ENCODE measurements at places on chromosomes 7 and 10.

- DNase-seq, result no peak
These were observed 14.0 kb downstream of the HABP2 start for GRCh38 chr10:113566888-113567287.

GRCh38 chr10:98172495-98172894 lies 38.0 kb downstream of the R3HCC1L start:
- no peak for DNase-seq

DNA sequence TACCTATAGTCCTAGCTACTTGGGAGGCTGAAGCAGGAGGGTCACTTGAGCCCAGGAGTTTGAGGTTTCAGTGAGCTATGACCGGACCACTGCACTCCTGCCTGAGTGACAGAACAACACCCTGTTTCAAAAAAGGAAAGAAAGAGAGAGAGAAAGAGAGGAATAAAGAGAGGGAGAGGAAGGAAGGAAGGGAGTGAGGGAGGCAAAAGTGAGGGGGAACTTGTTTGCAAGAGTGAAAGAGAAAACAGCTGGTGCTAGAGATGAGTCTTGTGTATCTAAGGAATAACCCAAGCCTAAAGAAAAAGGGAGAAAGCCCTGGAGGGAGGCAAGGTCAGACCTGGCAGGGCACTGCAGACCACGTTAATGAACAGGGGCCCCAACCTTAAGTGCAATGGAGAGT lies 4.8 kb upstream of the NT5C2 start:
- DNase-seq, result no peak

DNA sequence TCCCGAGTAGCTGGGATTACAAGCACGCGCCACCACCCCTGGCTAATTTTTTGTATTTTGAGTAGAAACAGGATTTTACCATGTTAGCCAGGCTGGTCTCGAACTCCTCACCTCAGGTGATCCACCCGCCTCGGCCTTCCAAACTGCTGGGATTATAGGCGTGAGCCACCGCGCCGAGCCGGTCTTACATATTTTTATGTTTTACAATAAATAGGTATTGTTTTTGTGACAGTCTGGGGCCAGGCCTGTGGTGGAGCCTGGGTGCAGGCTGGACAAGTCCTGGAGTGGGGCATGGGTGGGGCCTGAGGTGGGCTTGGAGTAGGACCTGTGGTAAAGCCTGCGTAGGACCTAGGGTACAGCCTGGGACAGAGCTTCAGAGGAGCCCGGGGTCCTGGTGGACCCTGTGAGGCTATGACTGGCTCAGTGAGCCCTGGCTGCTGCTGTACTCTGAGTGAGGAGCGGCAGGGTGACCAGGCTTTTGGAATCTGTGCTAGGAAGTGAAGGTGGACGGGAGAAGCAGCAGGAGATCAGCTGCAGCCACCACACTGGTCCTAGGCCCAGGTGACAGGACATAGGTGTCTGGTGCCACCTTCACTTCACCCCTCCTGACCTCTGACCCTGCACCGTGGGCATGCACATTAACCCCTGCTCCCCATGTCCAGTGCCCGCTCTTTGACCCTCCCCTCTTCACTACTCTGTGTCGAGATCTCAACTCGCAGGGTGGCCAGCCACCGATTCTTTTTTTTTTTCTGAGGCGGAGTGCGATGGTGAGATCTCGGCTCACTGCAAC lies 9.6 kb upstream of the ZMIZ2 start:
- no peak for DNase-seq

GRCh38 chr10:78433076-78433595 lies 399.5 kb downstream of the RPS24 start:
- no peak for DNase-seq

GRCh38 chr10:21534604-21535493 lies 817 bp downstream of the MLLT10 start:
- DNase-seq, result peak; percentile 75

GRCh38 chr7:45712872-45713668 lies 138.9 kb downstream of the ADCY1 start:
- DNase-seq, result no peak

DNA sequence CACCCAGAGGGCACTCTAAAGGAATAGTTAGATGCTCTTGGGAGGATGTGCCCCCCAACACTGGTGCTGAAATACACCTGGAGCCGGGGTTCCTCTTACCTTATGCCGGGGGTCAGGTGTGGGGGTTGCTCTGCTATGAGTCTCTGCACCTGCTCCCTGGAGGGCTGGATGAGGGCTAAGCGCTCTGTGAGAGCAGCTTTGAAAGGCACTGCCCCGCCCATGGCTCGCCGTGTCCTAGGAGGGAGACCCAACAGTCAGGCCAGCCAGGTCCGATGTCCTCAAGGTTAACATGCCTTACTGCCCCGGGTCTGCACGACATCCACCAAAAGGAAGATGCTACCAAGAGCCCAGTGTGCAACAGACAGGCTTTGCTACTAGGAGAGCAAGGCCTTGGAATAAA lies 31.7 kb downstream of the PSPH start:
- no peak for DNase-seq

DNA sequence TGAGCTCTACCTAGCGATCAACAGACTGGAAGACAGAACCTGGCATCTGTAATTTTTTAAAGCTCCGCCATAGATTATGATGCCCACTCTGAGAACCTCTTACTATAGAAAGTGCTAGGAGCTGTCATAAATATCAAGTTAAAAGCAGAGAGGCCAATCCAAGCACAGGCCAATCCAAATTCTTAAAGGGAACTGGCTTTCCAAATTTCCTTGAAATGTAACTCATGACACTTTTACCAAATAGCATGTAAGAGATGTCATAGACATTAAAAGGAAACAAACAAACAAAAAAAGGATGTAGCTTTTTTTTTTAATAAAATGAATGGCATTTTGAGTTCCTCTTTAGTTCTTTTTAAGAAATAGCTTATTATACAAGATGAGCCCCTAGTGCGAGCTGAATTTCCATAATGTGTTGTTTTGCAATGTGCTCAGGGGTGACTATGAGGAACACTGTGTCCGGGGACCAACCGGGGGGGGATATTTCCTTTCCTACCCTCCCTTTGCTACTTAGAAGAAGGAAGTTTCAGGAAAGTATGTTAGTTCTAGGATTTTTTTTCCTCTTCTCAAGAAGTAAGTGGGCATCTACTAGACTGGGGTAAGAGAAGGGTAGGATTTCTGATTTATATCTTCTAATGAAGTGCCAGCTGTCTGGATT lies 23.7 kb upstream of the MRC1 start:
- DNase-seq, result no peak

- no peak for DNase-seq
These were observed 199.0 kb upstream of the C7orf33 start for GRCh38 chr7:148391591-148391990.

DNA sequence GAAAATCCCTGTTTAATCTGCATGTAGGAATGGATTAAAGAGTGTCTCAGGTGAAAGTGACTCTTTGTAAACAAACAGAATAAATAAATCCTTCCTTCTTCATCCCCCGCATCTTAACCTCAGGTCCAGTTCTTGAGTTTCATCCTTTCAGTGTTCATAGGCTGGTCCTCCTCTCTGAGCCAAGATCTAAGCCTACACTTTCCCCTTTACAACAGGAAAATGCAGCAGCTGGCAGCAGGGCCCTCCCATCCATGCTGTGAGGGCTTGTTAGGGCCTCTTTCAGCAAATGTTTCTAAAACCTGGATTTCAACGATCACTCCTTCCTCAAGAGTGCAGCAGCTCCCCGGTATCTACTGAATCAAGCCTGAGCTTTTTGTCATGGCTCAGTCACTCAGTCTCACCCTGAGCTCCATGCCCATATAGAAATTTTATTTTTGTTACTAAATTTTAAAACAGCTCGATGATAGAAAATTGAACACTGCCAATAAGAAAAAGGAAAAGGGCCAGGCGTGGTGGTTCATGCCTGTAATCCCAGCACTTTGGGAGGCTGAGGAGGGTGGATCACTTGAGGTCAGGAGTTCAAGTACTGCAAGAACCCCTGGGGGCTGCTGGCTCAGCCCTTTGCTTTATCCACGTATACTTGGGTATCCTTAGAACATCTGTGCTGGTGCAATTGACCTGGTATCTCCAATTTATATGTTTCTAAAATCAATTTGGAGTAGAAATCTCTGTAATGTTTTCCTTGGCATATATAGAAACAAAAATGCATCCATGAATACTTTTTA lies 15.6 kb downstream of the BLNK start:
- no peak for DNase-seq

GRCh38 chr10:44939691-44940401 lies 19.8 kb upstream of the RASSF4 start:
- DNase-seq, result no peak

DNA sequence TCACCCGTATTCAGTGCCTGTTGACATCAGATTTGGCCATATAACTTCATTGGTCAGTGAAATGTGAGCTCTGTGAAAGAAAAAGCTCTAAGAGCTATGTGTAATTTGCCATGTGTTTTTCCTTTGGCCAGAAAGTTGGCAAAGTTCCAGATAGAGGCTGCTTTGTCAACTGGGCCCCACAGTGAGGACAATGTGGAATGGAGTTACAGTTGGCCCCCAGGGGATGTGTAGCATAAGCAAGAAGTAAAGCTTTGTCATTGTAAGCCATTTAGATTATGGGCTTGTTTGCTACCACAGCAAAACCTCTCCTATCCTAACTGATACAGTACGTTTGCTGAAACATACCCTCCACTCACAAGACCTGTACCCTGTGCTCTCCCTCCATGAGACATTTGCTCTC lies 119.1 kb upstream of the HABP2 start:
- no peak for DNase-seq

DNA sequence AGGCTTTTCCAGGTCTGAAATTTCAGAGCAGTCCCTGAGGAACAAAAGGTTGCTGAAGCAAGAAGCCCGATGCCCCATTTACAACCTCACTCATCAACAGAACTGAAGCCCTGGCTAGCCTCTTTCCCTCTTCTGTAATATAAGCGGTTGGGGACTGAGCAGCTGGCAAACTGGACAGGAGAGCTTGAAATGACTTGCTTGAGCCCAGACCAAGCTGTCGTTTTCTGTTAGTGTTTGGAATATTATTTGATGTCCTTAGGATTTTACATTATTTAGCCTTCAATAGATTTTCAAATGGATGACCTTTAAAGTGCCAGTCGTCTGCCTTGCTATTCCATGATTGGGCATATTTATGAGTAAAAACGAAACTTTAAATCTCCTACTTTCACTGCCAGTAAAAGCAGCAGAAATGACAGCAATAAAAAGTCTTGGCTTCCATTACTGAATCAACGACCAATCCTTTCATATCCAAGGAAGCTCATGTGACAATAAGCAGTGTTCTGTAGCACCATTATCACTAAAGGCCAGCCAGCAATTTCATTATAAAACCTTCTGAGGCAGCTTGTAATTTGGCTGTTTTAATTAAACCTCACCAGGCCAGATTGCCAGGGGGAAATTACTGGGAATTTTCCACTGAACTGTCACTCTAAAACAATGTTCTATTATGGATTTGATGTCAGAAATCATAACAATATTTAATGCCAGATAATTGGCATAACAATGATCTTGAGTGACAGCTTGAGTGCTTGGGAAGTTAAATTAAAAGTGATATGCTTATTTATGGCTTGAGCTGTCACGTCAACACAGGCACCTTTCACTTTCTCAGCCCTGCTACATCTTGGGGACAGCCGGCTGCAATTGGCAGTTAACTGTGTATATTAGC lies 85.9 kb downstream of the LSMEM1 start:
- no peak for DNase-seq

DNA sequence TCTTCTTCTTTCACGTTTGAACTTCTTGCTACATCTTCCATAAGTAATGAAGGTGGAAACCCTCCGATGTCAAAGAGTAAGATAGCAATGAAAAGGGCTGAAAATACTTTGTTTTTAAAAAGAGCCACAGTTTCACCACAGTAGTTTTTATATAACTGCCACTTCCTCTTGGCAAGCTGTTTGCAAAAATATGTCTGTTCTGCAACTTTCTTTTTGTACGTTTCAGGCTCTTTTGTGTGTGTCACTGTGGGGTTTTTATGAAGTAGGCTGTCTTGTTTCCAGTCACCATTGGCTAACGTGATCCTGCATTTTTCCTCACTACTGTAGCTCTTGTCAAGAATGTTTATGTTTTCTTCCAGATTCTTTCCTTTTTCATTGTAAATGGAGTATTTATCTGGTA lies 55.6 kb downstream of the SLC16A9 start:
- DNase-seq, result no peak

DNA sequence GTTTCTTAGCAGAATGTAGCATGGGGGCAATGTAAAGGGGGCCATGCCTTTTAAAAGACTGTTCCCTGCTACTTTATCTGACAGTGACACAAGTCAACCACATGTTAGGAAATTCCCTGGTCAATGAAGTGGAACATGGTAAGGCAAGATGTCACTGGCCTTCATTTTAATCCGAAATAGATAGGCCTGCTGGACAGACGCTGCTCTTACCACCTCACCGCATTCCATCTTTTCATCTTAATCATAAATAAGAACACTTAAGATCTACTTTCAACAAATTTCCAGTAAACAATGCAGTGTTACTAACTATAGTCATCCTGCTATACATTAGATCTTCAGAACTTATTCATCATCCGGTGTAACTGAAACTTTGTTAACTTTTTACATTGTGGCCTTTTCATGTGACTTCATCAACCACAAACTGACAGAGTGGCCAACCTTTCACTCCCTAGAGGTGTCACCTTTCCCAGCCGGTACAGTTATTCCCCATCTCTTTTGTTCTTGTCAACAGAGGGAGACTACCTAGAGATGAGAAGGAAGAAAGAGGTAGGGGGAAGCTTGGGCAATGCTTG lies 15.6 kb downstream of the ASB4 start:
- no peak for DNase-seq

GRCh38 chr10:113000876-113001598 lies 51.0 kb downstream of the TCF7L2 start:
- DNase-seq, result no peak

GRCh38 chr7:106471021-106471420 lies 186.2 kb upstream of the NAMPT start:
- no peak for DNase-seq

DNA sequence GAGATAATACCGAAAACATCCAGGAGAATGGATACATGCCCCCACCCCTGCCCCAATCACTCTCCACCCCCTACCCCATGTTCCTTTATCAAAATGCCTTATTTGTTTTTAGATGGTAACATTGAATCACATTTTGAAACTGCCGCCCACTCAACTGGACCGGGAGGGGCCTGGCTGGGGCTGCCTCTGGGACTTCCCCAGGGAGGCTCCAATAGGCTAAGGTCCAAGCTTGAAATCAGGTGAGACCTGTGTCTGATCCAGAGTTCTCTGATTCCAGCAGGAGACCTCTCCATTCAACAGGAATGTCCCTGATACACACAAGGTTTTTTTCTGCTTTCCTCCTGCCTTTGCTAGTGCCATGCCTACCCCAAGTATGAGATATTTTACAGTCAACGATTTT lies 43.8 kb upstream of the ACSL5 start:
- no peak for DNase-seq

- DNase-seq, result no peak
These were observed 333.9 kb downstream of the AUTS2 start for GRCh38 chr7:69932034-69932628.

- no peak for DNase-seq
These were observed 88.0 kb downstream of the CREM start for GRCh38 chr10:35214607-35215020.

GRCh38 chr7:111357691-111358090 lies 204.6 kb downstream of the IMMP2L start:
- no peak for DNase-seq

DNA sequence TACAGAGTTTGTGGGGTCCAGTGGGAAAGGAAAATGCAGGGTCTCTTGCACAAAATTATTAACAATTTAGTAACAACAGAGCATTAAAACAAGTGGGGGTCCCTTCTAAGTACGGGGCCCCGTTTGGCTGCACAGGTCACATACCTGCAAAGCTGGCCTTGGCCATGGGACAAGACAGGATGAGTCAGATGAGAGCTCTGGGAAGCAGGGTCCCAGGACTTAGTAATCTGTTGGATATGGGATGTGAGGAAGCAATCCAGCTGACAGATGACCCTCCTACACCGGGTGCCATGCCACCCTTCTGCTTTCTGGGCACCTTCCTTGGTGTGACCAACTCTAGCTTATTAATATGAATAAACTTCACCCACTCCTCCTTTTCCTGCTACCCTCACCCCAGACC lies 3.2 kb upstream of the DUSP5 start:
- no peak for DNase-seq

All from natural killer cell (primary cell).